ENCODE measurements at places on chromosomes 1 and 21. TPM values are rescaled to one million over a fixed set of nuclear protein-coding genes. Genes with fewer than 3 reads are reported as not detected.

Gene MAP1LC3C
- polyA plus RNA-seq: 0.35 TPM

Gene IRF6
- 13.1 TPM for polyA plus RNA-seq

DNA sequence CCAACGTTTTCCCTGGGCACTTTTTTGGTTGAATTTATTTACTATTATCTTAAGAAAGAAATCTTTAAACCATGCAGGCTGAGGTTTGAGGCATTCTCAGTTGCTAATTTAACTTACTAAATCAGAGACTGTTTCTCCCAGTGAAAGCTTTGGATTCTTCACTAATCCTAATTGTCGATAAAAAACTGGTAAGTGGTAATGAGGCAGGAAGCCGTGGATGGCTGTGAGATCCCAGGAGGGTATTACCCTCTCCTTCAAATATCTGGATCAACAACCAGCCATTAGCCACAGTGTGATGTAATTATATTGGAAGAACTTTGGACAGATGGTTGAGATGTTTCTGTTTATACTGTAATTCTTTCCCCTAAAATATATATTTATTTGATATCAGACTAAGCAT lies 485.0 kb downstream of the DISC1 start:
- DNase-seq: no peak
- H3K36me3 ChIP-seq: no peaks in the 10 kb centered on the region
- H3K27ac ChIP-seq: no peak overlapping the region

- H3K27ac ChIP-seq: no peak overlapping the region
- no peaks in the 10 kb centered on the region for H3K27me3 ChIP-seq
- H3K4me3 ChIP-seq: no peak overlapping the region
- H3K4me1 ChIP-seq: no peaks in the 10 kb centered on the region
These were observed 374.4 kb upstream of the ST6GALNAC5 start for GRCh38 chr1:76492752-76493430.

- H3K4me1 ChIP-seq: peaks cover 35% of the 10 kb centered on the region
- no peak for DNase-seq
- no peaks in the 10 kb centered on the region for H3K27me3 ChIP-seq
- no peaks in the 10 kb centered on the region for H3K36me3 ChIP-seq
These were observed 29.3 kb downstream of the RSPH1 start for GRCh38 chr21:42466700-42467099.

GRCh38 chr1:3000671-3001470 lies 20.4 kb upstream of the ACTRT2 start:
- no peak overlapping the region for H3K4me3 ChIP-seq
- no peaks in the 10 kb centered on the region for H3K4me1 ChIP-seq
- no peak for DNase-seq
- no peak overlapping the region for H3K27ac ChIP-seq
- H3K36me3 ChIP-seq: no peaks in the 10 kb centered on the region
- no peaks in the 10 kb centered on the region for H3K27me3 ChIP-seq

- H3K4me1 ChIP-seq: no peaks in the 10 kb centered on the region
- peaks cover 81% of the 10 kb centered on the region for H3K36me3 ChIP-seq
- H3K4me3 ChIP-seq: no peak overlapping the region
- no peak for DNase-seq
- H3K27ac ChIP-seq: no peak overlapping the region
These were observed 24.2 kb upstream of the PEX19 start for GRCh38 chr1:160309185-160309557.

- H3K27me3 ChIP-seq: no peaks in the 10 kb centered on the region
- H3K4me1 ChIP-seq: no peaks in the 10 kb centered on the region
- no peak overlapping the region for H3K4me3 ChIP-seq
- DNase-seq: no peak
These were observed 664.2 kb downstream of the PTPRC start for GRCh38 chr1:199303035-199303434.

Measured in pancreas (tissue), 10 donors.